ENCODE measurements at places on chromosomes 3 and 15.

GRCh38 chr3:60177726-60178125 is 1073.5 kb downstream of the FHIT start:
- DNase-seq, result no peak

DNA sequence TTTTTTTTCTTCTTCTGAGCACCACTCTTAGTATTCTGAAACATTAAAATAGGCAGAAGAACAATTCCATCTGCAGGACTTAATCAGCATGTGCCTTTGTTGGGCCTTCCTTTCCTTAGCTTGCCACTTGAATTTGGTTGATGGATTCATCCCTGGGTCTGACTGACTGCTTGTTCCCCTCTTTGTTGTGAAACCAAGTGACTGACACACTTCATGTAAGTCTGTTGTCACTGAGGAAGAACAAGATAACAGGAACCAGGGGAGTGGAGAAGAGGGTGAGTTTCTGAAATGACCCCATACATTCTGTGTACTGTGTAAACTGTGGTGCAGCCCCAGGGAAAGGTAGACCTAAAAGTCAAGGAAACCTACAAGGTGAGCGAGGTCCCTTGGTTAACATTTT is 188.7 kb upstream of the TBC1D5 start:
- no peak for DNase-seq

DNA sequence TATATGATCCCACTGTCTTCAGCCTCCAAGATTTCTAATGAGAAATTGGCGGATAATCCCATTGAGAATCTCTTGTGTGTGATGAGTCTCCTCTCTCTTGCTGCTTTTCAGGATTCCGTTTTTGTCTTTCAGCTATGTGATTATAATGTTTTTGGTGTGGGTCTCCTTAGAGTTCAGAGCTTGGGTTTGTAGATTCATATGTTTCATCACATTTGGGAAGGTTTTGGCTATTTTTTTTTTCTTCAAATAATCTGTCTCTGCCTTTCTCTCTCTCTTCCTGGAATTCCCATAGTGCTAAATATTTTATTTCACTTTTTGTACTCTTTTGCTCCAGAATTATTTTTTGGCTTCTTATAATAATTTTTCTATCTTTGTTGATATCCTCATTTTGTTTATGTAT is 40.4 kb downstream of the SACM1L start:
- no peak for DNase-seq

DNA sequence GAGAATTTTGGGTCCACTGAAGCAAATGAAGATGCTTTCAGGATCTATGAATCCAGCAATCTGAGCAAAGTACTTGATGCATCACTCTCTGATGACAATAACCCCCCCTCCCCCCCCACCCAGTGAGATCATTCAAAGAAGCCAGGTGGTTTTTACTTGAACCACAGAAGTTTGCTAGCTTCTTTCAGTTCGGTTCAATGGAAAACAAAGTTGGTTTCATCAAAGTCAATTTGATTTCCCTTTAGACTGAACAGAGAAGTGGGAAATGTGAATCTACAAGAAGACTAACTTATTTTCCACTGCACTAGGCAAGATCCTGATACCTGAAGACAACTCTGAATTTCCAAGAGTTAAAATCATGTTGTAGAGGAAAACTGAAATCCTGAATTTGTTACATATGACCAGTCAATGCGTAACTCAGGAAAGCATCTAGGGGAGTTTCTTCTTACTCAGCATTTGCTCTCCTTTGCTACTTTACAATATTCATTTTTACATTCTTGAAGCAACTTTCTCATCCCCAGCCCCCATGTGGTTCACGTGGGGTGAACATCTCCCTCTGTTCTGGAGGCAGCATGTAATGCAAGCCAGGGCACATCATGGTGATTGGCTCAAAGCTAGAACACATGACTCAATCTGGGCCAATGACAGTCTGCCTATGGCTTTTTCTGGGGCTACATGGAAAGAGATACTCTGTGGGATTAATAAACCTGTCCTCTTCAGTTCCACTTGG is 572.6 kb downstream of the FOXP1 start:
- peak; percentile 79 for DNase-seq

DNA sequence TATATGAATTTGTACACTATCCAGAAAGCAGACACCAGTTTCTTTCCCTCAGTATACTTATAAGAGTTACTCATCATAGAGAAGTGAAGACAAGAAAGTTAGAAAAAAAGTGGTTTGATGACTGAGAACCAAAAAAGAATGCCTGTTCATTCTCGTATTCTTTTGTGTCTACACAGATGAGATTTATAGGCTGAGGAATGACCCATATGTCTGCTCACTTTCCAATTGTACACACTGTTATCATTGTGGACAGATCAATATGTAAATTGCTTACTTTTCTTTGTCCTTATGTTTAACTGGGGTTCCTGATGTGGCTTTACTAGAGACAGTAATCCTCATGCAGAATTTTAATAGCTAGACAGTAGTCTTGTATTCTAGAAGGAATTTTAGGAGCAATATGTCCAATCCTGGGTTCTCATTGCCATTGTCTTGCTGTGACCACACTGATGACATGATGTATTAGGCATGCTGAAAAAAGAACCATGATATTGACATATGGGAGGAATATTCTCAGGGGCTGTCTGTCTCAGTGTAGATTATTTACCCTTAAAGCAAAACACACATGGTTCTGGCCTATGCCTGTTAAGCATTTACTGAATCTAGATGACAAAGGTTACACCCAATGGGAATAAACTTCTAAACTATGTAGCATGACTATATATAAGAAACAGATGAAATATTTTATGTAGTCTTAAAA is 669.7 kb downstream of the ROBO1 start:
- DNase-seq, result no peak

GRCh38 chr3:114033721-114034120 is 22.6 kb downstream of the CCDC191 start:
- no peak for DNase-seq

GRCh38 chr15:76285241-76285825 is 25.9 kb downstream of the ETFA start:
- no peak for DNase-seq

DNA sequence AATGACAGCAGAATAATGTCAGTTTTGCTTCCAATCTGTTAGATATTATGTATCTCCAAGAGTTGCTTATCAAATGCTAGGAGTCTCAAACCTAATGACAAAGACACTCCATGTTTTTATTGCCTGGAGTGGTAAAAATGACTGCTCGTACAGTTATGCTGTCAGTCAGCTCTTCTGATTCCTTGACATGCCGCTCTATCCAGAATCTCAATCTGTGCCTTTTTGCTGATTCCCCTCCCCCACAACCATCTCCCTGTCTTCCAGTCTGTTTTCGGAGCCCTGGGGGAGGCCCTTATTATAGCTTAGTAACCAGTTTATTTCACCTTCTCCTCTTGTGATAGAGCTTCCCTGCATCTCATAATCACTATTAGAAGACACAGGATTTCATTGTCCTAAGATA is 2.6 kb downstream of the MKRN2 start:
- no peak for DNase-seq

DNA sequence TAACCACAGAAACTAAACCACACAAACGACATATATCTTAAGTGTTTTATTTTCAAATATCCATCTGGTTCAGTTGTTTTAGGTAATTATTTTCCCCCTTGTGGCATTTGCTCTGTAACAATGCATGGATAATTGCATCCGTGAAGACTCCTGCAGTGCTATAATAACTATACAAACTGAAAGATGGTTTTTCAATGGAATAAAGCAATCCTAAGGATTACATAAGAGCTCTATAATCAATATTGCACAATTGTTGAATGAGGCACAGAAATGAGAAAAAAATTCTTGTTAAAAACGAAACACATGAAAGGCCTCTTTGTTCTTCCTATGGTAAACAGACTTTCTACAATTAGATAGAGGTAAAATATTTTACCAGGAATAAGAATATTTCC is 446.0 kb upstream of the EPHA3 start:
- DNase-seq, result no peak

GRCh38 chr3:107633327-107634098 is 110.8 kb downstream of the BBX start:
- DNase-seq, result no peak

- no peak for DNase-seq
Measured at GRCh38 chr15:33068007-33068481, 126.5 kb downstream of the FMN1 start.

DNA sequence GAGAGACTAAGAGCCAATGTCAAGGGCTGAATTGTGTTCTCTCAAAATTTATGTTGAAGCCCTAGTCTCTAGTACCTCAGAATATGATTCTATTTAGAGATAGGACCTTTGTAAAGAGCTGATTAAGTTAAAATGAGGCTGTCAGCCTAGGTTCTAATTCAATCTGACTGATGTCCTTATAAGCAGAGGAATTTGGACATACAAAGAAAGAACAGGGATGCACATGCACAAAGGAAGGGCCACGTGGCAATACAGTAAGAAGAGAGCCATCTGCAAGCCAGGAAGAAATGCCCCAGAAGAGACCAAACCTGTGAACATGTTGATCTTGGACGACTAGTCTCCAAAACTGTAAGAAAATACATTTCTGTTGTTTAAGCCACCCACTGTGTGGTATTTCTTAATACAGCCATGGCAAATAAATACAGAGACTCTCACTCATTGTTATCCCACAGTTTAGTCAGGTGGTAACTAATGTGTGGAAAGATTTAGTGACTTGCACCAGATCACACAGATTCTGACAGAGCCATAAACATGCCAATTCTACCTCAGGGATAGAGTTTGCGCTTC is 652.2 kb downstream of the NAALADL2 start:
- no peak for DNase-seq

GRCh38 chr3:146322216-146322817 is 71.4 kb upstream of the PLSCR4 start:
- DNase-seq, result no peak

DNA sequence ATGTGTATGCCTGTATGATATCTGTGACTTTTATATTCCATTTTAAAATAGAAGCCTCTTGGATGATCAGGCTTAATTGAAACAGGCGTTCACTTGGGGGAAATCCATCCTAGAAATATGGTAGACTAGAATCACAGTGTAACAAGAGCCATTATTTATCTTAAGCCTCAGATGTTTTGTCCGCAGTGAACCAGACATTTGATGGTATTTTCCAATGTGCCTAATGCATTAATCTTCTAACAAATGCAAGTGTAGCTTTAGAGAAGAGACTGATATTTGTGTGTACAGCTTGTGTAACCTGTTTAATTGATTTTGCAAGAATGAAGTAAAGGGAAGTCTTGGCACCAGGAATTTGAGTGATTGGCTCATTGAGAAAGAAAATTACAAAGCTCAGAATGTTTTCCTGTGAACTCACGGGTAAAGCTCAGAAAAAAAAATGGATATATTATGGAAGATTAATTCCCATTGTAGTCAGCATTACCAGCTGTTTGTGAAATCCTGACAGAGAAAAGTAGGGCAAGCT is 155.7 kb downstream of the SV2B start:
- no peak for DNase-seq

- DNase-seq, result no peak
Measured at GRCh38 chr15:82970696-82971095, 15.3 kb upstream of the RAMAC start.

DNA sequence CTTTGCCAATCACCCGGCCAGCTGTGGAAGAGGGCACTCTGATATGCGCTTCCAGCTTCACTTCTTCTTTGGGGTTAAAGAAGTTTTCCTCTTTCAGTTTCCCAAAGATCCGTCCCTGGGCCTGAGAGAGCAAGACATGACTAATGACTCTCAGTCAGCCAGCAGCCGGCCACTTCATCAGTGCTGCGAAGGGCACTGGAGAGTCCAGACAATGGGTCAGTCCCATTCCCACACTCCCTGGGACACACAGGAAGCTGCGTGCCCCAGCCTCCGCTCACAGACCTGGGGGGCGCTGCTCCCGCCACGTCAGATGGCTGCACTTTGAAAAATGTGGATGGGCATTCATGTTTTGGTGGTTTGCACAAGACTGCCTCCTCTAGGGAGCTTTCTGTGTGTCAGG is 63.3 kb downstream of the SENP2 start:
- no peak for DNase-seq

Data from activated naive CD4-positive, alpha-beta T cell treated with Interleukin-2 at 50 U/mL for 16 hours (primary cell).